ENCODE measurements at places on chromosomes 13 and 19.

GRCh38 chr19:30367006-30367405 lies 5.2 kb upstream of the ZNF536 start:
- DNase-seq, result no peak

DNA sequence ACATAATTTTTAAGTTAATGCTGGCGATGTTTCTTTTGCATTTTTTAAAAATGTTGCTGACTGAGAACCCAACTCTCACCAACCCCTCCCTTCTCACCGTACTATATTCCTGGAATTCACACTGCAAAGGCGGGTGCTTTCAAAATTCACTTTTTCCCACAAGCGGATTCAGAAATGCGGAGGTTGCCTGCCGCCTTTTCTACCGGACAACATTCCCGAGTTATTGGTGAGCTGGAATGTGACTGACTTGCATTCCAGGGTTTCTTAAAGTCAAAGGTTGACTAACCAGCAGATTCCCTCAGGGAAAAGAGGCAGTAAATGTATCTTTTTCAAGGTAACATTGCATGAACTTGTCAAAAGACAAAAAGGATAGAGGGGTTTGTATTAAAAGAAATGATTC lies 113.3 kb downstream of the RAB20 start:
- peak; percentile 90 for DNase-seq

DNA sequence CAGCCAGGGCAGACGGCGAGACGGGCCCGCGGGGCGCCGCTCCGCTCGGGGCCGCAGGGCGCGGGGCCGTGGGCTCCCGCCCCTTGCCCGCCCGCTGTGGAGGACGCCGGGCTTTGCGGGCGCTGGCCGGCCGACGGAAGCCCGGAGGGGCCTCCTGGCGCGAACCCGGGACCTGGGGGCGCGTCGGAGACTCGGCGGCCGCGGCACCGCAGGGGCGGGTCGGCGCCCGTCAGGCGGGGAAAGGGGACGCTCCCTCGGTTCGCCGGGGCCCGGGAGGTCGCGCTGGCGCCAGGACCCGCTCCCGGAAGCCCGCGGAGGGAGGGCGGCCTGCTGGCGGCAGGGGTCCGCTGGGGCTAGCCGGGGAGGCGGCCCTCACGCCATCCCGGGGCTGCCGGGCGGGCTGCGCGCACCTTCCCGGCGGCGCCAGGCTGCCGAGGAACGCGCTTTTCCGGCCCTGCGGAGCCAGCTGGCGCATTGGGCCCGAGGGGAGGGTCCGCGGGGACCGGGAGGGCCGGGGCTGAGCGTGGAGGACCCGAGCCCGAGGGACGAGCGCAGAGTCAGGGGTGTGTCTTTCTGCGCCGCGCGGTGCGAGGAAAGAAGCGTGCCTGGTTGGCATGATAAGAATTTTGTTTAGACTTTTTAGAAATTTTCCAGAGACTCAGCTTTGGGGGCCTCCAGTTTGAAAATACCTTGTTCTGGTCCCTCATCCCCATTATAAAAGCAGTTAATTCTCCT lies 511 bp downstream of the GARRE1 start:
- peak; percentile 54 for DNase-seq

GRCh38 chr19:8336072-8336569 lies 6.9 kb downstream of the KANK3 start:
- no peak for DNase-seq

GRCh38 chr19:28933039-28933438 lies 279.9 kb downstream of the UQCRFS1 start:
- DNase-seq, result no peak

DNA sequence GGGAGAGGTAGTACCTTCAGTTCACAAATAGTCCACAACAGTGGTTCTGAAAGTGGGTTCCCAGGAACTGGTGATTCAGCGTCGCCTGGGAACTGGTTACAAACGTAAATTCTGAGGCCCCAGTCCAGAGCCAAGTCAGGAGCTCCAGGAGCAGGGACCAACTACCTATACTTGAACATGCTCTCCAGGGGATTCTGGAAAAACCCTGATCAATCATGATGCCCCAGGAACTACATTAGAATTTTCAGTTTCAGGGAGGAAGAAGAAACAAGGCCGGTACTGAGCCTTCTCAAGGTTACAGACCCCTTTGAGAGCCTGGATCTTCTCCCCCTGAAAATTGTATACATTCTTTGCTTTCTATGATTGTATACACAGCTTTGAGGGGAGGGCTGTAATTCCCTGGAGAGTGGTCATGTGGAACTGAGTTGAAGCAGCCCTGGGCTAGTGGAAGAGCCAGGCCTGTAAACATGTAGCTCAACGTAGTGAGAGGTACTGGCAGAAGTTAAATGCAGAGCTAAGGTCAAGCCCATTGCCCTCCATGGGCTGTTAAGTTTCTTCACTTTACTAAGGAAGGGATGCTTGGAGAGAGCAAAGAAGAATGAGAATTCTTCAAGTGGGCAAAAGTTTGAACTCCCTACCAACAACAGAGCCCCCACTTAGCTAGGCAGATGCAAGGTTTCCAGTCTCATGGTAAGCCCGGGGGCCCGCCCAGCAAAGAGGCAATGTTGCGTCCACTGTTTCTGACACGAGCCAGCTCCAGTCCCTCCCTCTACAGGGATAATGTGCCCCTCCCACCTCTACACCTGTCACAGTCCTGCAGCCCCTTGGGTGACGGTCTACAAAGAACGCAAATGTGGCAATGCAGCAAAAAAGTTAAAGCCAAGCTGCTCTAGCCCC lies 17.0 kb downstream of the DOCK9 start:
- DNase-seq, result no peak

- DNase-seq, result no peak
These were observed 6.5 kb downstream of the SYCE2 start for GRCh38 chr19:12912571-12912970.

- peak; percentile 95 for DNase-seq
These were observed 63.1 kb downstream of the SERP2 start for GRCh38 chr13:44436589-44437337.
